ENCODE measurements at places on chromosomes 2 and 18.

- no peak for DNase-seq
Observed at GRCh38 chr2:74887960-74888700, 54.2 kb downstream of the HK2 start.

- no peak for DNase-seq
Observed at GRCh38 chr18:48227206-48227605, 182.0 kb downstream of the ZBTB7C start.

DNA sequence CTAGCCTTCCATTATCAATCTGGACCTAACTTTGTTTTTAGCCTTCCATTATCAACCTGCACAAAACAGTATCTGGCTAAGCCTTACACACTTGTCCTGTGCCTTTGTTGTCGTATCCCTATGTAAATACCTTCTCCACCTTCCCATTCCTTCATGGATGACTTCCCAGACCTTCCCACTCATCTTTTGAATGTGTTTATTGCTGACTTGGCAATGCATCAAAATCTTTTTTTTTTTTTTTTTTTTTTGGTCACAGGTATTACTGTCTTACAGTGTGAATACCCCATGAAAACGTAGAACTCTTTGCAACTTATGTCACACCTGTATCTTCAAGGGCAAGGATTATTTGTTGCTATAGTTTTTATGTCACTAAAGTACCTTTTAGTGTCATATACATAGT, 25.7 kb downstream of the RPE start:
- no peak for DNase-seq

- no peak for DNase-seq
Observed at GRCh38 chr2:232910376-232910775, 40.3 kb downstream of the SNORC start.

DNA sequence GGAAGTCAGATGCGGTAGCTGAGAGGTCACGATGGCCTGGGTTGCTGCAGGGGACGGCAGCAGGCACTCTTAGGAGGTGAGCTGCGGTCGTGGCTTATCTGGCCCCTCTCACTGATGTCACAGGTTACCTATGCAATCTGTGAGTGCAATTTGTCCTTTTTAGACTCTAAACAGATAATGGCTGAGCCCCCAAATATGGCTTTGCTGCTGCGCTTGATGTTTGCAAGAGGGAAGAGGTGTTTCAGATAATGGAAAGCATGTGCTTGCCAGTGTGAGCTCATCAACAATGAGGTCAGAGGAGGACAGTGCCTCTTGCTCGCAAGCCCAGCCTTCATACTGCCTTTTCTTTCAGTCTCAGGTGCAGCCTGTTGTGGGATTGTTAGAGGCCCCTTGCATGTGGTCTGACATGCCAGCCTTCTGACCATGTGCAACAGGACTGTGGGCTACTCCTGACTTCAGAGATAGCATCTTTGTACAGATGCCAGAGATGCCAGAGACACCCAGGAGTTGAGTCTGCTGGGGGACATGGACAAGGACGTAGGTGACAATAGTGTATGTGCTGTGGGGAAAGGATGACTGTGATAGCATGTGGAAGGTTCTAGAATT, 151.3 kb downstream of the TANC1 start:
- DNase-seq, result no peak

GRCh38 chr2:170598067-170598395, 117.1 kb upstream of the SP5 start:
- no peak for DNase-seq

GRCh38 chr18:50453014-50453680, 78.3 kb downstream of the SKA1 start:
- no peak for DNase-seq

DNA sequence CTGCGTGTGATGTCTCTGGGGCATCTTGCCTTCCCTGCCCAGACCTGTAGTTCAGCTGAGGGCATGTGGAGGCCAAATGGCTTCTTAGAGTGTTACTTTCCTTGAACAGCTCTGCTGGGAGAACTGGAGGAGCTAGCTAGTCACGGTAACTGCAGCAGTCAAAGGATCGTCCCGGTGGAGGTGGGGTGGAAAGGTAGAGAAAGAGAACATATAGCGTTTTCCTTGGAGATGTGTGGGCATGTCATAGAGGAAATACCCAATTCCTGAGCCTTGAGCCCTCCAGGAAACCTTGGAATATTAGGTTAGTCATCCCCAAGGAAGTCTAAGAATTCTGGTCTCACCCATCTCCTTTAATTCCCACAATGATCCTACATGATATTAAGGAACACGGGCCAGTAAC, 33.5 kb upstream of the IL37 start:
- DNase-seq, result no peak

- no peak for DNase-seq
Observed at GRCh38 chr2:23286758-23287704, 97.9 kb upstream of the KLHL29 start.

DNA sequence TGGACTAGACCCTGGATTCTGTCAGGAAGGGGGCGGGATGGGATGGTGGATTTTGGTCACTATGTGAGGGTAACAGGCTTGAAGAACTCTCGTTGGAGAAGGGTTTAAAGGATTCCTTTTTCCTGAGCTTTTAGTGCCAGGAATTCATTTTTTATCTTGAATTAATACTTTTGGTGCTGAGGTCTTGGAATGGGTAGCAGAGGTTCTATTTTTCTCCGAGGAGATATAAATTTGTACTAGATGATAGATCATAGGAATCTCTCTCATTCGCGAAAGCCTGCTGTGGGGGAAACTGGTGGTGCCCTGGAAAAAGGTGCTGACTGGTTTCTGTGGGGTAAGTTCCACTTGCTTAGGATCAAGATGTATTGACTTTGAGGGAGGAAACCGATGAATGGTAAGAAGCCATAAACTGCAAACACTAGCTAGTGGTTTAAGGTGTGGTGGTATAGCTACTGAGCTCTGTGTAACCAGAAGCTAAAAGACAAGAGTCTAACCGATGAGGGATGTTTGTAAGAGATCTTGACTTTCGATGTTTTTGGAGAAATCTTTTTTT, 706 bp downstream of the AGPS start:
- DNase-seq, result no peak

GRCh38 chr18:55317324-55317723, 270.7 kb downstream of the TCF4 start:
- DNase-seq, result no peak

DNA sequence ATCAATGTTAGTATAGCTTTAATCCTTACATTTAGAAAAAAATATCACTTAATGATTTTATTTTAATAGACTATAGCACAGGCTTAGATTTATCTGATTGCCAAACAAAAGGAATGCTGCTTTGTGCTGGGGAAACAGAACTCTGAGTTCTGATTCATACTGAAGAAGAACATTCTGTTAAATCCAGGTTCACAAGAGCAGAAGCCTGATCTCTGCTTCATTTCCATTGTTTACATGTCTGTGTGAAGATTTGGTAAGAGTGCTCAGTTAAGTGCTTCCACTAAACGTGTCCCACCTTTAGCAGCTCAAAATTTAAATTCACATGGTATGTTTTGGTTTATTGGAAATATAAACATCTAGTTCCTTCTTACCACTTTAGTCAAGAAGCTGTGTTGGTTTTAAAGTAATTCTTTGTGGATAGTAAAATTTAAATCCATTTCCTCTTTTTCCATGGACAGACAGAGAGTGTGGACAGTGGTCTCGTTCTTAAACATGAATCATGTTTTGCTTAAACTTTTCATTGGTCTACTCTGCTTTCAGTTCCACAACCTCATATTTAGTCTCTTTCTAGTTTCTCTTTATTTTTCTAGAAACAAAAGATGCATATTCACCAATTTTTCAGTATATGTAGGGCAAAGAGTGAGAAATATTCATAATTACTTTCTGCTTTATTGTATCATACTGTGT, 59.1 kb downstream of the NYAP2 start:
- DNase-seq, result no peak

- no peak for DNase-seq
Observed at GRCh38 chr2:241511091-241511741, 2.8 kb upstream of the STK25 start.

DNA sequence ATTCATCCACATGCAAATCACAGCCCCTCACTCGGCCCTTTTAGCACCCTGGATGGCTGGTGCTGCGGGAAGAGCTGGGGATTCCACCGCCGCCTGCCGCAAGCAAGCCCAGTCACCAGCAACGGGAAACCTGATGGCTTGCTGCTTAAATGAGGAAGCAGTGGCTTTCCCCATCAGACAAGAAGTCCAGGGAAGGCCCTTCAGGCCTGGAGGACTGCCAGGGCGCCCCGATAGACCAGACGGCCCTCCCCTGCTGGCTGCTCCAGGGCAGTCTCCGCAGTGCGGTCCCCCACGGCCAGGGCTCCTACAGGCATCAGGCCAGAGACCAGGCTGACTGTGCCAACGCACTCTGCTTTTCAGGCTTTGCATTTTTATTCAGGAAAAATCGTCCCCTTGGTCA, 439.1 kb downstream of the EIPR1 start:
- DNase-seq, result no peak

DNA sequence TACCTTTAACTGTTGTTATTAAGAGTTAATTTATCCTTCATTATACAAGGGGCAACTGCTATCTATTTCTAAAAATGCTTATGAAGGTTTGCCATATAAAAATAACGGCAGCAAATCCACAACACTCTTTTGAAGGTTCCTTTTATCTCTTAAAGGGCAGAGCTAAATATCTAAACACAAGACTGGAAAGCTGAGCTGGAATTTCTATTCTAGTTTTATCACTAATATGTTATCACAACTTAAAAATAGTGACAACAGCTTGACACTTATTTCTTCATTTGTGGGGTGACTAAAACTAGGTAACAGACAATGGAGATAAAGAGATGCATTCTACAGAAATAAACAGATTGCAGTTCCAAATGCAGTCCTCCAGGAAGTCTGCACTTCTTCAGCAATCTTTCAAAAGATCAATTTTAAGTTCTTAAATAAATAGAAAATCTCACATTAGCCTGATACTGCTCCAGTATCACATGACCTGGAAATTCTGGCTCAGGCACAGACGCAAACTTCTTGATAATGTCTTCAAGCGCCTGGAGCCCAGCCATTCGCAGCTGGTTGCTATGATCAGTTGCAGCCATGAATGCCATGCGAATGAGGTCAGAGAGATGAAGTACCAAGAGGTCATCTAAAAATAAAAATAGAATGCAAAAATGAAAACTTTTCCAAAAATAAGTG, 54.0 kb upstream of the STRN start:
- no peak for DNase-seq

GRCh38 chr2:143071185-143071876, 57.9 kb upstream of the ARHGAP15 start:
- DNase-seq, result no peak

DNA sequence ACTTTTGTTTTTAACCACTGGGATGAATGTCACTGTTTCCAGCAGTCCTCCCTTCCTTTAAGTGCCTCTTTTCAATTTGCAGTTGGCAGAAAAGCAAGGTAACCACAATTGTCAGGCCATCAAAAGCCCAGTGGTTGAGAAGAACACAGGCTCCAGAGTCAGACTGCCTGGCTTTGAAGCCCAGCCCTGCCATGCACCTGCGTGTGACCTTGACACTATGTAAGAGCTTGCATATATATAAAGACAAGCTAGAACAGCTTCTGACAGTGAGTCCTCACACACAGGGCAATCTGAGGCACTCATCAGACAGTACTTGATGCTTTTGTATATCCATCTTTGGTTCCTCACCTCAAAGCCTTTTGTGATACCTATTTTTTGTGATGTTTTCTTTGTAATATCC, 11.0 kb downstream of the CCBE1 start:
- no peak for DNase-seq

GRCh38 chr18:5979971-5980457, 84.7 kb upstream of the TMEM200C start:
- no peak for DNase-seq

- no peak for DNase-seq
Observed at GRCh38 chr2:147331790-147332419, 512.9 kb upstream of the ACVR2A start.

DNA sequence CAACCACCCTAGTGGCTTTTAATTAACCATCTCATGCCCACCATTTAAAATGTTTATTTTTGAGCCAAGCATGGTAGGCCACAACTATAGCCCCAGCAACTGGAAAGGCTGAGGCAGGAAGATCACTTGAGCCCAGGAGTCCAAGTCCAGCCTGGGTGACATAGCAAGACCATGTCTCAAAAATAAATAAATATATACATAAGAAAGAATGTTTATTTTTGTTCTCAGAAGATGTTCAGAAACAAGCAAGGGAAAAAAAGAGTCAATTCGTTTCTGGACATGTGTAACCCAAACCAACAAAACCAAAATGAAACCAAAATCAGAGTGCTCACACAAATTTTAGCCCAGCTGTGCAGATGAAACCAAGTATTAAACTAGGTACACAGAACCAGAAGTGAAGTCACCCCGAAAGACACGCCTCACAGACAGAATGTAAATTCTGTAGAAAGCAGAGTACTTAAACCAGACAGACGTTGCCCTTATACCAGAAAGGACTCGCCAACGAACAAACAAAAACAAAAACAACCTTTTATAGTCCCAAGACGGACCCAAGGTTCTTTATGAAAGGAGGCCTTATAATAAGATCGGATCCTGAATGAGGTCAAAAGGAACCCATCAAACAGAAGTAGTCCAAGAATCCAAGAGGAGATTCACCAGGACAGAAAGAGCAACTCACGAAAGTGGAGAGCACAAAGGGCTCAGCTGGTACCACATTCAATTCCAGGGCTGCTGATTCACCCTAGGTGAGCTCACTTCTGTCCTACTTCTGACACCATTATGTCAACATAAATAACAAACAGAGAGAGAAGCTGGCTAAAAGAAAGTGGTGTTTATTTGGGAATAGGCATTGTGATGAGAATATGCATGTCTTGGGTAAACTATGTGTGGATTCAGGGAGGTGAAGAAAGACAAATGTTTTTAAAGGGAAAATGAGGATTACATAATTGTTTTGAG, 31.8 kb upstream of the MTCL1 start:
- no peak for DNase-seq

- no peak for DNase-seq
Observed at GRCh38 chr2:172048508-172049503, 36.5 kb upstream of the DLX1 start.

DNA sequence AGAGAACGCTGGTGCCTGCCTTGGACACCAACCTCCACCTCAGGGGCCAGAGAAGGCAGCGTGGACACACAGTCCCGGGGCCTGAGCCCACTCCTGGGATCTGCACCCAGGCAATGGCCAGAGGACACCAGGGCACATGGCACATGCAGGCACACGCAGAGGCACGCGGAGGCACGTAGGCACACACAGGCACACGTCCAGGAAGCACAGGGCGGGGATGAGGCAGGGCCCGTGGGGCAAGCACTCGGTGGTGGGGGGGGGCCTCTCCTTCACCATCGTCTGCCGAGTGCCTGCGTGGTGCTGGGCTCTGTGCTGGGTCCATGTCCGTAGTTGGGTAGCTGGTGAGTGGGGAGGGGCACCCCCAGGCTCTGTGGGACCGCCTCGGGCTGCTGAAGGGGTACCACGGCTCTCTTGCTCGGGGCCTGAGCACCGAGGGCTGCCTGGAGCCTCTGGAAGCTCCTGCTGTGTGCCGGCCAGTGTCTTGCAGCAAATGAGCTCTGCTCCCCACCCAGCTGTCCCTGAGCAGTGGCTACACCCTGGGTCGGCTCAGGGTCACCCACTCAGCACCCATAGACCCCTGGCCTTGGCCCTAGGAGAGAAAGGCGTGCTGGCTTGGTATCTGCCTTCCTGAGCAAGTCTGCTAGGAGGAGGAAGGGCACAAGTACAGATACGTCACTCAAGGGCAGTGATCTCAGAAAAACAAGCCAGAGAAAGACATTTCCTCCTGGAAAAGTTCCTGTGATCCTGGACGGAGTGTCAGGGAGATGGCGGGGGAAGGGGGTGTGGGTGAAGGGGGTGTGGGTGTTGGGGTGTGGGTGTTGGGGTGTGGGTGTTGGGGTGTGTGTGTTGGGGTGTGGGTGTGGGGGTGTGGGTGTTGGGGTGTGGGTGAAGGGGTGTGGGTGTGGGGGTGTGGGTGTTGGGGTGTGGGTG, 26.4 kb downstream of the RTP5 start:
- DNase-seq, result no peak
